CD4-positive, alpha-beta T cell treated with Interleukin-4 for 4 hours (primary cell): ENCODE measurements at places on chromosomes 13 and 19.

GRCh38 chr13:99972190-99972731 lies 694 bp upstream of the ZIC5 start:
- no peak for DNase-seq

- DNase-seq = no peak
Observed at GRCh38 chr13:36131931-36132297, 732 bp upstream of the DCLK1 start.

DNA sequence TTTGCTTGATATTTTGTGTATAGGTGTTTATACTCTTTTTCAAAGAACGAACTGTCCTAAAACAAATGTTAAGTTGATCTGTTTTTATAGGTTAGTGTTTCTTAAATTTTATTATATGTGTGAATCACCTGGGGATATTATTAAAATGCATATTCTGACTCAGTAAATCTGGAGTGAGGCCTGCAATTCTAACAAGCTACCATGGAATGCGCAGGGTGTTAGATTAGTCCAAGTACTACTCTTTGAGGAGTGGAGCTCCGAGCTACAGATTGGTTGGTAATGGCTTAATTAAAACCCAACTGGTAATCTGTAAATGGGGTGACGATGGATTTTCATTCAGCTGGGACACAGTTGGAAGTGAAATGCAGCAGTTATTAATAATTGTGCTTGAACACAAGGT lies 214.1 kb upstream of the UFM1 start:
- no peak for DNase-seq

DNA sequence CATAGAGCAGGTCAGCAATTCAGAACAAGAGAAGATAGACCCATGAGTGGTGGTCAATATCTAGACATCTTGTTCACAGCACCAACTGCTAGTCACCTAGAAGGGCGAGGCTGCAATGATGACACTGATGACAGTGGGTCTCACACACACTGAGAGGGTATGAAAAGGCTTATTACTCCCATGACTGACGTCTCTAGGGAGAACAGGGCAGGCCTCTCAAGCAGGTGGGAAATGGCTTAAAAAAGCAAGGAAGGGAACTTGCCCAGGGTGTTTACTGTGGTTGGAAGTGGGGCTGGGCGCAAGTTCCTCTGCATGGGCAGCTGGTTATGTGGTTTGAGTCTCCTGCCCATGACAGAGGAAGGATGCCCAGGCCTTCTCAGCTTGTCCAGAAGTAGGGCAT lies 33.8 kb downstream of the ZNF44 start:
- DNase-seq = no peak

- DNase-seq = no peak
Observed at GRCh38 chr13:105838231-105838630, 697.2 kb downstream of the EFNB2 start.

- no peak for DNase-seq
Observed at GRCh38 chr19:45448887-45449299, 18.9 kb upstream of the FOSB start.

DNA sequence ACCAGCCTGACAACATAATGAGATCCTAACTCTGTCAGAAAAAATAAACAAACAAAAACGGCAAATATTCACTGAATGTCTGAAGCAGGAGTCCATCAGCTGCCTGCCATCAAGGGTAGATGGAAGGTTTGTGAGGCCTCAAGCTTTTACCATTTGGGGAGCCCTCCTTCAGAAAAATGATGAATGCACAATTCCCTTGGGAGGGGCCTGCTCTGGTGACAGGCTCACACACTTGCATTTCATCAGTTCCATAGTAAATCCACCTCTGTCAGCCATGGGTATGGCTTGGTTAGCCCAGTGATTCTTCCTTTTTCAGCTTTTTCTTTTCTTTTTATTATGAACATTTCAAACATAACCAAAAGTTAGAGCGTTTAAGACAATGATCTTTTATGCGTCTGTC lies 26.3 kb upstream of the KATNAL1 start:
- DNase-seq = no peak

GRCh38 chr19:44746946-44747738 lies 1.4 kb upstream of the BCL3 start:
- peak; percentile 95 for DNase-seq

GRCh38 chr13:78020861-78021260 lies 102.2 kb upstream of the EDNRB start:
- no peak for DNase-seq

GRCh38 chr19:42693760-42694350 lies 46.4 kb downstream of the PSG3 start:
- DNase-seq = no peak

GRCh38 chr19:13952931-13953531 lies 722 bp downstream of the DCAF15 start:
- no peak for DNase-seq

DNA sequence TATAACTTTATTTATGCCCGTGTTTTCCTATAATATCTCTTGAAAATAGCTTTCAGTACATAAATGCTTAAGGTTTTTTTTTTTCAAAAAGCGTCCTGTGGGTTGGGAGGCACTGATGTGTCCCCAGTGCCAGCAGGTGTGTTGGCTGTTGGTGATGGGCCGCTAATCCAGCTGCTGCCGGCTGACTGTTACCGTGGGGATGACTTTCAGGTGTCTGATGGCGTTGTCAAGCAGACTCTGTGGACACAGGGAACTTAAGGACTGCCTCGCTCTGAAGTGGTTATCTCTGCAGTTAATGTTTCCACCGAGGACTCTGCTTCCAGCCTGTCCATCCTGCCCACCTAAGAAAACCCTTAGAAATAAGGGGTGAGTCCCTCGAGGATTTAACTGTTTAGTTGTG lies 94.5 kb downstream of the ANKRD10 start:
- DNase-seq = no peak

GRCh38 chr19:29772696-29773095 lies 39.1 kb upstream of the CCNE1 start:
- DNase-seq = no peak

DNA sequence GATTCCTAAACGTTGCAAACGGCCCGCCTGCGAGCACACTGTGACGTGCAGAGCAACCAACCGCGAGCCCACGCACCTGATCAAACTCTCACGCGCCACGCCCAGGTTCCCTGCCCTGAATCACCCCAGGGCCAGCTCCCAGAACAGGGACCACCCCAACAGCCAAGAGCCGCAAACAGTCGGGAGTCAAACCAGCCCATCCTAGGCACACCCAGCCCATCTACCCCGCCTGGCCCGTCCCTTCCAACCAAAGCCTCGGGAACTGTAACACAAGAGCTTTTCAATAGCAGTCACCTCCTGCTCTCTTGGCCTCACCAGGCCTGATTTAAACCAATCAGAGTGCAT lies 8.9 kb downstream of the PIP5K1C start:
- DNase-seq = no peak

- no peak for DNase-seq
Observed at GRCh38 chr13:38685974-38686576, 802 bp upstream of the FREM2 start.

GRCh38 chr19:16262618-16263017 lies 62.0 kb upstream of the KLF2 start:
- no peak for DNase-seq

DNA sequence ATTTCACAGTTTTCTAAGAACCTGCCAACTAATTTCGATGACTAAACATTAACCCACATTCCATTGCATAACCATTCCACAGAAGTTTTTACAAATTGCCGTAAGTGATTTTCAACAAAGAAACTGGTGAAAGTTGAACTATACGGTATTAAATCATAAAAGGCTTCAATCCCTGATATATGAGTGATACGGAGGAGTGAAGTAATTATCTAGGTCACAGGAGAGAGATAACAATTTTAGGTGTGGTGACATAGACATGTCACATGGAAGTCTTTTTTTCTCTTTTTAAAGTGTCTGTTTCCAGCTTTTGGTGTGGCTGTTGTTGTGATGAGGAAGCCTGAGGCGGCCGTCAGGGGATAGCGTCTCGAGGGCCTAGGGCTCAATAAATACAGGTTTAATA lies 29.4 kb downstream of the TBC1D4 start:
- no peak for DNase-seq

DNA sequence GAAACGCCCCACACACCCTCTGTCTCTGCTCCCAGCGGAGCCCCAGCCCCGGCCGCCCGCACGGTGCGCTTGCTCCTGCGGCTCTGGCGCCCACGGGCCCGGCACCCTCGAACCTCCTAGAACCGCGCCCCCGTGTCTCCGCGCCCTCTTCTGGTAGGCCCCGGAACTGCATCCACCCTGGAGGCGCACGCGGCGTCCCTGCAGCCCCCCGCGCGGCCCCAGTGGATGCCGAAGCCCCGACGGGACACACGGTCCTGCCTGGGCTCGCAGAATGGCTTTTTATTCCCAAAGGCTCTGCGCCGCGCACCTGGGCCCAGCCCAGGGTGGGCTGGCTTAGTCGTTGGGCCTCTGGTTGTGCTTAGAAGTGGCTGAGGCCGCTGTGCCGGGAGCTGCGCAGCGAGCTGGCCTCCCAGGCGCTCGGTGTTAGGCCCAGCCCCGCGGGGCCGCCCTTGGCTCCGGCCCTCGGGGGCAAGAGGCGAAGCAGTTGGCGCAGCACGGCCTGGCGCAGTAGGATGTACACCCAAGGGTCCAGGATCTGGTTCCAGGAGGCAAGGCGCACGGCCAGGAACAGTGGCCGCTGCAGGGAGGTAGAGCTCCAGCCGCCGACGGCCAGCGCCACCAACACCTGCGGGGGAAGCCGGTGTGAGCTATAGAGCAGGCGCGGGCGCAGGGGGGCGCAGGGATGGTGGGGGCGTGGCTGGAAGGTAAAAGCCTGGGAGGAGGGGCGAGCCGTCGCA lies 2.8 kb downstream of the PTGER1 start:
- peak; percentile 71 for DNase-seq

GRCh38 chr19:5973376-5973775 lies 4.6 kb downstream of the RANBP3 start:
- no peak for DNase-seq

- no peak for DNase-seq
Observed at GRCh38 chr19:50962245-50962644, 7.1 kb downstream of the KLK6 start.

- no peak for DNase-seq
Observed at GRCh38 chr13:113537909-113538688, 46.5 kb upstream of the TFDP1 start.

DNA sequence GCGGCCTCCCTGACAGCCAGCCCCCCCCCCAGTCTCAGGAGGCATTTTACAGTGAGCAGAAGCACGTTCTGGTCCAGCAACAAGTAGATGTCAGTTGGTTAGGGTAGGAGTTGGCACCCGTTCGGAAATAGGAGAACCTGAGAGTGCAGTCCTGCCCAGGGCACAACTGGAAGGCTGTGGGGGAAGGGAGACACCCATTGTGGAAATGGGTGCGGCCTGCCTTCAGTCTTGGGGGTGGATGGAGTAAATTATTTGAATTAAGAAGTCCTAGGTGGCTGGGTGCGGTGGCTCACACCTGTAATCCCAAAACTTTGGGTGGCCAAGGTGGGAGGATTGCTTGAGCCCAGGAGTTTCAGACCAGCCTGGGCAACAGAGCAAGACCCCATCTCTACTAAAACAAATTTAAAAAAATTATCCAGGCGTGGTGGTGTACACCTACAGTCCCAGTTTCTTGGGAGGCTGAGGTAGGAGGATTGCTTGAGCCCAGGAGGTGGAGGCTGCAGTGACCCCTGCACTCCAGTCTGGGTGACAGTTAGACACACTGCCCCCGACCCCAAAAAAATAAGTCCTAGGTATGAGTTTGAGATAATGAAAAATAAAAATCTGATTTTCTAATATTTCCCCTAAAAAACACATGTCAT lies 1.2 kb downstream of the CIRBP start:
- DNase-seq = no peak

- no peak for DNase-seq
Observed at GRCh38 chr19:30029721-30030510, 87.9 kb downstream of the URI1 start.

GRCh38 chr13:64538711-64539110 lies 2691.4 kb downstream of the PCDH9 start:
- no peak for DNase-seq

- no peak for DNase-seq
Observed at GRCh38 chr13:97951376-97951775, 2.1 kb upstream of the IPO5 start.

DNA sequence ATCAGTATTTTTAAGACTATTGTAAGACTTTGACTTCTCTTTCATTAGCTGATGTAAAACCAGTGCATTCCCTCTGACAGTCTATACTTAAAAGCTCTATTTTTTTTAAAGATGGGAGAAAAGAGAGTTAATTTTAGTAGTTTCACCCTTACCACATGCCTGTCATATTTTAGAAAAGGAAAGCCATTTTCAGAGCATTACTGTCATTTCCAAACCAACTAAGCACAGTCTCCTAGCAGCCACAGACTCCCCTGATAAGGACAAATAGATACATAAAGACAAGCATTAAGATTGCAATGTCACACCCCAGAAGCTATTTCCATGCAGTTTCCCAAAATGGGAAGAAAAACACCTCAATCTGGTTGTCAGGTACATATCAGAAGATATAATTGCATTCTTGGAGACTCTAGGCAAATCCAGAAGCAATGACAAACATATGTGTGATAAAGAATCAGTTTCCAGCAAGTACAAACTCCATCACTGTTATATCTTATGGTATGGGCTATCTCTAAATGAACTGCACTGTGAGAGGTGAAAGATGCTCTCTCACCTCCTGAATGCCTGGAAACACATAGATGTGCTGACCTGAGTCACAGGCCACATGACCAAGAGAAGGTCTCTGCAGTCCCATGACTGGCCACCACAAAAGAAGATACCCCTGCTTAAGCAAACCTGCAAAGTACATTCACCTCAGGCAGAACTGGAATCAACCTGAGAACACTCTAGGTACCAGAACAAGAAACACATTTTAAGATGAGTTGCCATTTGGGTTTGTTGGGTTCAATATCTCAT lies 303.3 kb downstream of the POU4F1 start:
- no peak for DNase-seq

GRCh38 chr19:39677961-39678889 lies 22.5 kb downstream of the LGALS16 start:
- no peak for DNase-seq

GRCh38 chr19:7795555-7796161 lies 32.6 kb downstream of the CLEC4M start:
- DNase-seq = no peak

- DNase-seq = no peak
Observed at GRCh38 chr13:75442736-75443234, 39.2 kb downstream of the TBC1D4 start.

- no peak for DNase-seq
Observed at GRCh38 chr19:11399667-11400066, 15.6 kb upstream of the EPOR start.

GRCh38 chr19:47687906-47688305 lies 25.3 kb upstream of the EHD2 start:
- DNase-seq = no peak

- DNase-seq = no peak
Observed at GRCh38 chr13:106423530-106423929, 111.9 kb downstream of the EFNB2 start.

GRCh38 chr13:23934520-23934919 lies 37.2 kb upstream of the C1QTNF9B start:
- no peak for DNase-seq
